Stimulated activated CD8-positive, alpha-beta memory T cell treated with anti-CD3 and anti-CD28 coated beads, Interleukin-2, amount 100 ng/mL, for 1 hour (primary cell): ENCODE measurements at places on chromosomes 4 and X.
A peak's percentile ranks its signal among the peaks of the same experiment; 100 is the strongest.

- DNase-seq: peak; percentile 2
Observed at GRCh38 chrX:24081661-24082154, 27.0 kb downstream of the EIF2S3 start.

GRCh38 chr4:48032721-48033120 is 16.1 kb downstream of the NIPAL1 start:
- no peak for DNase-seq

DNA sequence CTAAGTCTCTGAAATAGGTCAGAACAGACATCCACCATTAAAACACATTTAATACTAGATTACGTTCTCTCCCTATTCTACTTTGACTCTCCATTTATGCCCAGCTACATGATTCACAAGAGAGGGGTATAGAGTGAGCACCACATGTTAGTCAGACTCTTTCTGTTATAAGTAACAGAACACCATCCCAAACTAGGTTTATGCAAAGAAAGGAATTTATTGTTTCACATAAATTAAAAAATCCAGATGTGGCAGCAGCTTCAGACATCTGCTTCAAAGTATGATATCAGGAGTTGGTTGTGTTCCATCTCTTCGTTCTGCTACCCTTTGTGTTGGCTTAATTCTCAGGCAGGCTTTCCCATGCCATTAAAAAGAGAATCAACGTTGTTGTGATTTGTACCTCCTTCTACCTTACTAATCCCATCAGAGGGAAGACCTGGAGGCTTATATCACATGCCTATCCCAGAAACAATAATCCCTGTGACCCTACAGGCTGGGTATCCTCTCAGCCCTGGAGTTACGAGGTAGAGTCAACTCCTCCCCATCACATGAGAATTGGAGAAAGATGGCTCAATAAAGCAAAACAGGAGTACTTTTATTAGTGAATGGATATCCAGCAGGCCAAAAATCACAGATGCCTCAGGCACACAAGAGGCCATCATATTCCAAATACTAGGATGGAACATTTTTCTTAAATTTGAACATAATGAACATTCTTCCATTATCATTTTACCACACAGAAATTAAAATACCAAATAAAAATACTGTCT is 163.2 kb downstream of the SLC7A11 start:
- no peak for DNase-seq

GRCh38 chrX:154115071-154115470 is 17.6 kb upstream of the MECP2 start:
- DNase-seq: no peak

- DNase-seq: no peak
Observed at GRCh38 chrX:39580043-39580442, 517.7 kb downstream of the BCOR start.
